ENCODE measurements at places on chromosomes 4 and X.

DNA sequence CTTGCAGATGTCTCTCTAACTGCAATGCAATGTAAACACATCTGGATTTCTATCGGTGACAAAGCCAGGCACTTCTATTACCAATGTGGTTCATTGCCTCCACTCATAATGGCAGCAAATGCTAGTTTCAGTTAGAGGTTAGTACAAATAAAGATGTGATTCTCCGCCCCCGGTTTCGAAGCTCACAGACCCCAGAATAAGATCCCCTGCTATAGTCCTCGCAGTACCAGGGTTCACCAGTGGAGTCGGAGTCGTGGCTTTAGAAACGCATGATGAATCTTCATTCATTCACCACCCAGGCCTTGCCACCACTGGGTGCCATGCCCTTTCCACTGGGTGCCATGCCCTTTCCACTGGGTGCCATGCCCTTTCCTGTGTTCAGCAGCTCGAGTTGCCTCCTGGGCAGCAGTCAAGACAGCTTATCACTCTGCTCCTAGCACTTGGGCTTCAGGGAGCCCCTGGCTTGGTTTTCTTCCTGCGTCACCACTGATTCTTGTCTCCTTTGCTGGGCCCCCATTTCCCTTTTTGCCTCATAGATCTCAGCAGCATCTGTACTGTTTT lies 3.5 kb upstream of the NAA10 start:
- DNase-seq = no peak

DNA sequence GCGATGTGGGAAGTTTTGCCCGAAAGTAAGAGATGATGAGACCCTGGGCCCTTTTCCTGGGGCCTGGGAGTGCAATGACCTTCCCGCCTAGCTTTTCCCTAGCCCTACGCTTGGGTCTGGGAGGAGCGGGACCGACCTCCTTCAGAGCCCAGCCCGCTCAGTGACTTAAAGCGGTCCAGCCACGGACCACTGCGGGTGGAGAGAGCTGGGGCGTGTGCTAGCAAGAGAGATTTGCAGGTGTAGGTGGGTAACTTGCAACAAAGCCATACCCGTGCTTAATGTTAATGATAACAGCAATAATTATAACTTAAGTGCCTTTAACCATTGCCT lies 503 bp upstream of the PDE5A start:
- no peak for DNase-seq

DNA sequence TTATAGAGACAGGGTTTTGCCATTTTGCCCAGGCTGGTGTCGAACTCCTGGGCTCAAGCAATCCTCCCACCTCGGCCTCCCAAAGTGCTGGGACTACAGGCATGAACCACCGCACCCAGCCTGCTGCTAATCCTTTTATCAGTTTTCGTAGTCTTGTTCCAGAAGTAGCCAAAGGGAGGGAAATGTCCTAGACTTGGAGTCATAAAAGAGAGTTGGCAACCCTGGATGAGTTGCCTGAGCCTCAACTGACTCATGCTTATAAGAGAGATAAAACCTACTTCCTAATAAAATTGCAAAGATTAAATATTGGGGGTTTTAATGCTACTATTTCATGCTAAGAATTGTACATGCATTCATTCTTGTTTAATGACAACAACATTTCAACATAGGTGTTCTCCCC lies 44.3 kb downstream of the CD40LG start:
- no peak for DNase-seq

DNA sequence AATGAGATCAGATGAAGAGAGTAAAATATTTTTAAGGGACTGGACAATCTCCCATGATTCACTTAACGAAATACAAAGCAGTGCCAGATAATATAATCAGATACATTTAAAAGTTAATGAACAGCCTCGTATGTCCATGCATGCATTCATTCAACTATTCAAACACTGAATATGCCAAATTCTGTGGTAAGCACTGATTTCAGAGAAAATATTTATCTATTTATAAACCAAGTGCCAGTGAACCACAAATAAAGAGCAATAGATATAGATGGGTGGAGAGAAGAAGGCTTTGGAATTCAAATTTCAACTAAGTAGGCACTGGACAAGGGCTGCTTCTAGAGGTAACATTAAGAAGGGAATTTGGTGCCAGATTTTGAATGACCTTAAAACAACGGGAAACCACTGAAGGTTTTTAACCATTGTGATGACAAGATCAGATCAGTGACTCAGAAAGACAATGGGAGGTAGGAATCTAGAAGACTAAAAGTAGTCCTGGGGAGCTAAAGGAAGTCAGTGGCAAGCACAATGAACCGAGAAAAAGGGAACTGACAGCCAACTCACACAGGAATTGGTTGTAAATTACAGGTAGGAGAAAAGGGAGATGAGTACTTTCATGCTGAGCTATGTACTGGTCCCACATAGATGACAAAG lies 14.2 kb downstream of the ELOVL6 start:
- DNase-seq = no peak

All from stimulated activated CD4-positive, alpha-beta T cell treated with anti-CD3 and anti-CD28 coated beads, Interleukin-4, amount 100 ng/mL, for 1 hour (primary cell).